ENCODE measurements at places on chromosomes 2 and 18. TPM values are rescaled to one million over a fixed set of nuclear protein-coding genes. Genes with fewer than 3 reads are reported as not detected.

DNA sequence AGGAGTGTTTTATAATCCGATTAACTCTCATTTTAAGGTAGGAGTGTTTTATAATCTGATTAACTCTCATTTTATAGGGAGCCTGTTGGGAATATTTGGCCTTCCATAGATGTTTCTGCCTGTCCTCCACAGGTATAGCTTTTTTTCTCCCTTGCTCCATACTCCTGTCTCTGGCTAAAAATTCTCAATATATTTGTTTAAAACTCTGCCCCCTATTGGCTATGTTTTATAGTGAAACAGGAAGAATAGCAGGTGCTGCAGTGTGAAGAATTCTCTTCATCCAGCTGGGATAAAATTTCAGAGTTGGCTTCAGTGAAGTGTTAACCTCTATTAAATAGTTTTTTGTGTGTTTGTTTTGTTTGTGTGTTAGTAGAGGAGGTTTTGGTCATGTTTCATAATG lies 1046.0 kb upstream of the TMEFF2 start:
- DNase-seq = no peak

DNA sequence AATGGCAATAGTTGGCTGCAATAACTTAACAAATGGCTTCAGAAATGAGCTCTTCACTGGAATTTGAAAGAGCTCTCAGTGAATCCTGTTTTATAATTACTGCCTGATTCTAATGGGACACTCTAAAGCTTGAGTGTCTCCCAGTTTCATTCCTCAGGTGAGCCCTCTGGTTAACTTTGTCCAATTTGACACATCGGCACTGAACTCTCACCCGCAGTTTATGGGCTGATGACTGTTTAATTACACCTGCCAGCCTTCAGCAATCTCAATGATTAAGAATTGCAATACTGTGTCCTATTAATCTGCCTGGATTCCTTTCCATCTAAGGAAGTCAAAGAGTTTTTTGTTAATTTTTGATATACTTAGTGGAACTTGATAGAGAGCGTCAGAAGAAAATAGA lies 110.7 kb upstream of the NABP1 start:
- DNase-seq = no peak

GRCh38 chr2:199144036-199144435 lies 313.7 kb downstream of the SATB2 start:
- no peak for DNase-seq

The ZNF804A gene
- total RNA-seq = not detected

GRCh38 chr2:148533004-148533403 lies 111.5 kb upstream of the EPC2 start:
- DNase-seq = no peak

- no peak for DNase-seq
Observed at GRCh38 chr2:73611867-73612266, 30.4 kb downstream of the NAT8 start.

DNA sequence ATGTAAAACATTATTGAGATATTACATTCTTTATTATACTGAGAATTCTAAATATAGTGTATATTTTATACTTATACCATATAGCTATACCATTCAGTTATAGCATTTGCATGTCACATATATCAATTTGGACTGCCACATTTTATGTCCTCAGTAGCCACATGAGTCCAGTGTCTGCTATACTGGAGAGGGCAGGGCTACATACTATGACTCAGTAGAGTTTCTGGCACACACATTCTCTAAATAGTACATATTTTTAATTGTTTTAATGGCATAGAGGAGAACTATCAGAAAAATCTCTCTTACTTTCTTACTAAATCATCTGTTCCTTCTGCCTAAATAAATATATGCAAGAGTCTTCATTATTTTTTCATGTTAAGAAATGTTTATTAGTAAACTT lies 55.4 kb upstream of the COL5A2 start:
- DNase-seq = no peak

The NT5C1B gene
- total RNA-seq = not detected

GRCh38 chr18:13446610-13447461 lies 228.3 kb downstream of the LDLRAD4 start:
- no peak for DNase-seq

- DNase-seq = no peak
Observed at GRCh38 chr2:158253170-158253569, 151.5 kb downstream of the UPP2 start.

The NMUR1 gene
- total RNA-seq = not detected

The L3MBTL4 gene
- total RNA-seq = 9.8 TPM

The CPO gene
- total RNA-seq = not detected

DNA sequence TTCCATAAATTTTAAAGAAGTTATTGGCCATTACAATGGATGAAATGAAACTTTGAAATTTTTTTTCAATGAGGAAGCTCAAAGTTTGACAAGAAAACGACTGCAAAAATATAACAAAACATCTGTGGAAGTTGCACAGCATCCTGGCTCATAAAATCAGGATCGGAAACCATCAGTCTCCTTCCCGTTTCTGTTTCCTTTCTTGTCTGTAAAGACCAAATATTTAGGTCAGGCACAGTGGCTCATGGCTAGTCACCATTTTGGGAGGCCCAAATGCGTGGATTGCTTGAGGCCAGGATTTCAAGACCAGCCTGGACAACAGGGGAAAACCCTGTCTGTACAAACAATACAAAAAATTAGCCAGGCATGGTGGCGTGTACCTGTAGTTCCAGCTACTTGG lies 27.6 kb upstream of the SSB start:
- DNase-seq = no peak

Data from kidney epithelial cell (primary cell).